ENCODE measurements at places on chromosomes 12 and 14. TPM values are rescaled to one million over a fixed set of nuclear protein-coding genes. Genes with fewer than 3 reads are reported as not detected.

The KRT71 gene
- polyA plus RNA-seq, result 0.04 TPM

The RIMKLB gene
- 65.2 TPM for polyA plus RNA-seq

The B3GNT4 gene
- 1.8 TPM for polyA plus RNA-seq

The CCDC38 gene
- polyA plus RNA-seq, result 0.36 TPM

The COX8C gene
- 0.27 TPM for polyA plus RNA-seq

The TRPV4 gene
- polyA plus RNA-seq, result 0.76 TPM

The TAMALIN gene
- polyA plus RNA-seq, result 9.6 TPM

The NKX2-8 gene
- polyA plus RNA-seq, result not detected

The MGAT4C gene
- 0.43 TPM for polyA plus RNA-seq

DNA sequence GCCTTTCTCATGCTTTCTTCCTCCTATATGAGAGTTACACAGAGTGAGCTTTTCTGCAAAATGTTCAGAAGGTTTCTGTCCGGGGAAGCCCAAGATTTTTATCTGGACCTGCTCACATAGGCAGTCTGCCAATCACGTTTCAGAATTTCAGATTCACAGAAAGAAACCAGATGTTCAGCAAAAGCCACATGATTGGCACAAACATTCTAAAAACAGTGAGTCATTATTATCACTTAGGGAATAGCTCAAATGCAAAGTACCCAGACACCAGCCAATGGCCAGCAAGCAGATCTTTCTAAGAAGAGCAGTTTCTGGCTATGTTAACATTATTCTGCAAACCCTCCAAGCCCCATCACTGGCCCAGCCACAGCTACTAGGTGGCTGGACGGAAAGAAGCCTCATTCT, 1558.5 kb upstream of the TMEM132C start:
- no peak for DNase-seq

- no peak for DNase-seq
These were observed 308.9 kb upstream of the LRFN5 start for GRCh38 chr14:41297576-41298327.

DNA sequence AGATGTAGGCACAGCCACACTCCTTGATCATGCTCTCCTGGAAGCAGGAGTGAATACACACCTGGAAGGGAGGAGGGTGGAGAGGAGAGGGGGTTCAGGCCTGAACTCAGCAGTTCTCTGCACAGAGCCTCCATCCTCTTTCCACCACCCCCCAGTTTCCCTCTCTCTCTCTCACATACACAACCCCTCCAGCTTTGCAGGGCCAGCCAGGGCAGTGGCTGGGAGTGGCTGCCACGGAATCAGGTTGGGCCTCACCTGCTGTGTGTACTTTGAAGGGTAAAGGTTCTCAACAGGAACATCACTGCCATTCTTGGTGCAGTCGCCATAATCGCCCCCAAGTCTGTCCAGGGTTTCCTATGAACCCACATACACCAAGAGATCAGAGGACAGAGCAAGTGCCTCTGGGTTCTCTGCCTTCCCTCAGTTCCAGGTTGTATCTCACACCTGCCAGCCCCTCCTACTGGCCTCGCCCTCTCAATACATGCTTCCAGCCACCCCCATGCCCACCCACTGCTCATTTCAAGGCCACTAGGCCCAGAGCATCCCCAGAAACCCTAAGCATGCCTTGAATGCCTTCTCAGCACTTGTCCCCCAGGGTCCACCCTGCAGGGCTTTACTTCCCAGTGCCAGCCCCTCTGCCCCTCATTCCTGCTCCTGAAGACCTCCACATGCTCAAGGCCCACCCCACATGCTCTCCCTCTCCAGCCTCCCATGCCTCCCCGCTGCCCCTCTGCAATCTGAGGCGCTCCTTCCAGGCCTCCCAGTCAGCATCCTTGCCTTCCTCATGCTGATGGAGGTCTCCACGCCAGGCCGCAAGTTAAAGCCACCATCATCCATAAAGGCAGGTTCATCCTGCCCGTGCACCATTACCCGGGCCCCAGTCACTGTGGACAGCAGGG, 12.9 kb upstream of the TNFRSF1A start:
- no peak for DNase-seq

GRCh38 chr12:47079981-47080724, 394 bp upstream of the AMIGO2 start:
- DNase-seq, result peak; percentile 80

- peak; percentile 95 for DNase-seq
These were observed 71.2 kb downstream of the VCPKMT start for GRCh38 chr14:50045039-50045711.

GRCh38 chr12:102797528-102797927, 119.5 kb downstream of the PAH start:
- DNase-seq, result no peak

- DNase-seq, result no peak
These were observed 41.7 kb downstream of the ZCRB1 start for GRCh38 chr12:42284157-42284556.

DNA sequence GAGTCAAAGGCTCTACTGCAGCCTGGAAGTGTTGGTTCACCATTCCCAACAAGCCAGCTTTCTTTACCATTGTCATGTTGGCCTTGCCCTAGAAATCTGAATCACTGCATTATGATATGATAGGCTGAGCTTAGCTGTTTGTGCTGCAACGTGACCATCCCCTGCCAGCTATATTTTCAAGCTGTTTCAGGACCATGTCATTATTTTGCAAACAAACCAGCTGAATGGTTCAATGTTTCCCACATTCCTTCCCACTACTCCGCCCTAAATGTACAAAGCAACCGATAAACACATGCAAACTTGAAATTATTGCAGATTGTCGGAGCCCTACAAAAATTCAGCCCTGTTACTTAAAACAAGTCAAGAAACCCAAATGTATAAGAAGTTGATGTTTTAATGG, 136.1 kb downstream of the KICS2 start:
- no peak for DNase-seq

- peak; percentile 47 for DNase-seq
These were observed 711.9 kb upstream of the TMEM132C start for GRCh38 chr12:127555071-127555470.

DNA sequence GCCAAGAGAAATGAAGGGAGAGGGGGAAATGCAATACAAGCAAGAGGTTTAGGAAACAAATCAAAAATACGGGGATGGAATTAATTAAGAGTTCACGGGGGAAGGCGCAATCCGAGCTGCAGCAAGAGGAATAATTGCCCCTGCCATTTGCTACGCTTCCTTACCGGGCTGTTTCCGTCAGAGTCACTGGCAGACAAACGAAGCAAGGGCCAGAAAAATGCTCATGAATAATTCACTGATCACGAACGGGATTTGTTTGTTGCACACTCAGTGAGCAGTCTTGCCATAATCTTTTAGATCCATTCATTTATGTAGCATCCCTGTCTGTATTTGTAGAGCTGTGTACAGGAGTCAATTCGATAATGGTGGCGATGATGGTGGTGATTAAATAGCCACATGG, 39.0 kb downstream of the PLXNC1 start:
- DNase-seq, result no peak

- DNase-seq, result peak; percentile 74
These were observed 382.3 kb downstream of the KCNH5 start for GRCh38 chr14:62662811-62663455.

DNA sequence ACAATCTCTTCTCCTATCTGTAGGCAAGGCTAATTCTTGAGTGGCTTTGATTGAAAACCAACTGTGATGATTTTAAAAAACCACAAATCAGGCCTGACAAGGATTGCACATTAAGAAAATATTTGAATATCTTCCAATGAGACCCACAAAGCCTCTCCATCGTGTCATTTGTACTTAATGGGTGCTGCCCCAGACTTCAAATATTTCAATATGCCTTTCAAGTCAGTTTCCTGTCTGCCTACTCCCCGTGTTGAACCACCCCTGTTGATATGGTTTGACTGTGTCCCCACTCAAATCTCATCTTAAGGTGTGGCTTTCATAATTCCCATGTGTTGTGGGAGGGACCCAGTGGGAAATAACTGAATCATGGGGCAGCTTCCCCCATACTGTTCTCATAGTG, 159.7 kb upstream of the EGLN3 start:
- DNase-seq, result no peak

DNA sequence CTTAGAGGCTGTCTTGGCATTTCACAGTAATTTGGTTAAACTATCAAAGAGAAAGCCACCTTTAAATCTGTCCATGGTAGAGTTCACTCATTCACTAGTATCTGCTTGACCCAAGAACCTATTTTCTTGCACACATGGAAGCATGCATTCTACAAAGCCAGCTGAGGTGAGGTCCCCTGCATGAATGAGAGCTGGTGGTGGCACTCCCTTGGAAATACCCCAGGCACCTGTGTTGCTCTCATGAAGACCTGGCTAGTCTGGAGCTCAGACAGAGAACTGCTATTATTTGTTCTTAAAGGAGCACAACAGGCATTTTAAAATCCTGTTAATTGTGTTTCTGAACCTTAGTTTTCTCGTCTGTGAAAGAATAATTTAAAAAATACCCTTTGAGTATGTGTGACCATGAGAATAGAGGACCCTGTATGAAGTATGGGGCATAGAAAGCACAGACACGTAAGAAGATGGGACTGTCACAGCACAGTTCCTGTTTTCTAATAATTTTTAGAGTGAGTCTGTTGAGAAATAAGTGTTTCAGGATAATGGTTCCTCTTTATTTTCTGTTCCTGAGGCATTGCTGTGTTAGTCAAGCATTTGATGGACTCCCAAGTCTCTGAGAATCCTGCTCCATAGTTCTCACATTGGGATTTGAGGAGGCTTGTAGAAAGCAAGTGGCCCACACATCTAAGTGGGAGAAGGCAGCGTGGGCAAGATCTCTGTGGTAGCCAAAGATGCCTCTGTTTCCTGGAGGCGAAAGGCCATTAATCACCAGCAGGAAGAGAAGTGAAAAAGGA, 10.9 kb downstream of the RGS6 start:
- DNase-seq, result no peak

- DNase-seq, result no peak
These were observed 596.7 kb upstream of the TMEM132C start for GRCh38 chr12:127670294-127670693.

DNA sequence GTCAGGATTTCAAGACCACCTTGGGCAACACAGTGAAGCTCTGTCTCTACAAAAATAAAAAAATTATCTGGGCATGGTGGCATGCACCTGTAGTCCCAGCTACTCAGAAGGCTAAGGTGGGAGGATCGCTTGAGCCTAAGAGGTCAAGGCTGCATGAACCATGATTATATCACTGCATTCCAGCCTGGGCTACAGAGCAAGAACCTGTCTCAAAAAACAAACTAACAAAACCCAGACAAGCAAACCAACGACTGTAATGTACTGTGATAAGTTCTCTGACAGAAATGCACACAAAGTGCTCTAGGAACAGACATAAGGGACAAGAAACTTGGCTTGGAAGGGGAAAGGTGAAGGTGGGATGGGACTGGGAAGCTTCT, 22.4 kb downstream of the ENTPD5 start:
- no peak for DNase-seq

GRCh38 chr14:61766151-61766550, 3.9 kb downstream of the SNAPC1 start:
- DNase-seq, result no peak

- DNase-seq, result no peak
These were observed 65.6 kb upstream of the DICER1 start for GRCh38 chr14:95222870-95223398.

DNA sequence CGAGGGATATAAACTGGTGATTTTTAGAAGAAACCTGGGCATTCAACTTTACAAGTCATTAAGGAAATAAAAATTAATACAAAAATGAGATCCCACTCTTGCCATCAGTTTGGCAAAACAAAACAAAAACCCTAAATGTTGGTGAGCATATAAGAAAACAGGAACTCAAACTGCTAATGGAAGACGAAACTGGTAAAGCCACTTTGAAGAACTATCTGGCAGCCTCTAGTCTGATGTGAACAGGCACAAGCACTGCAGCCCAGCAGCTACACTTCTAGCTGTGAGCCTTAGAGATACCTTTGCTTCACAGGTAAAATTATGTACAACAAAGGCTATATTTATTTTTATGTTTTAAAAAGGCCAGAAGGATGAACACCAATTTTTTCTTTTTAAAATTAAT, 459.6 kb downstream of the ZFP36L1 start:
- DNase-seq, result no peak

GRCh38 chr14:103542605-103543088, 13.7 kb downstream of the TRMT61A start:
- peak; percentile 84 for DNase-seq

DNA sequence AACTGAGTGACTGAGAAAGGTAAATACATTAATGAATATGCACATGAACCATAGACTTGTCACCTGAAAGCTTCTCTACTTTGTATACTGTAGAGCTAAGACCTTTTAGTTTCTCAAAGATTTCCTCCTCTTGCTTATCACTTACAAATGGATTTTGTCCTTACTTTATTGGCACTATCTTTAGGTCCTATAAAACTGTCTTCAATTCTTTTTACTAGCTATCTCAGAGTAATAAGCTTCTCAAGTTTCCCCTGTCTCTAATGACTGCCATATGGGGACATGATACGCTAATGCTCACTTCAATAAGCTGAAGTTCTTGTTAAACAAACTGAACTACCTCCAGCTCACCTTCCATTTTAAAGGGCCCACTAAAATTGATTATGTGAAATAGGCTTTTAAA, 468.2 kb upstream of the CCDC196 start:
- DNase-seq, result peak; percentile 77

- no peak for DNase-seq
These were observed 5.9 kb downstream of the GPR84 start for GRCh38 chr12:54358191-54358944.
